ENCODE measurements at places on chromosomes 6 and 20. TPM values are rescaled to one million over a fixed set of nuclear protein-coding genes. Genes with fewer than 3 reads are reported as not detected.
A peak's percentile ranks its signal among the peaks of the same experiment; 100 is the strongest.

Gene IP6K3
- total RNA-seq: not detected

Gene SESN1
- 43.1 TPM for total RNA-seq

DNA sequence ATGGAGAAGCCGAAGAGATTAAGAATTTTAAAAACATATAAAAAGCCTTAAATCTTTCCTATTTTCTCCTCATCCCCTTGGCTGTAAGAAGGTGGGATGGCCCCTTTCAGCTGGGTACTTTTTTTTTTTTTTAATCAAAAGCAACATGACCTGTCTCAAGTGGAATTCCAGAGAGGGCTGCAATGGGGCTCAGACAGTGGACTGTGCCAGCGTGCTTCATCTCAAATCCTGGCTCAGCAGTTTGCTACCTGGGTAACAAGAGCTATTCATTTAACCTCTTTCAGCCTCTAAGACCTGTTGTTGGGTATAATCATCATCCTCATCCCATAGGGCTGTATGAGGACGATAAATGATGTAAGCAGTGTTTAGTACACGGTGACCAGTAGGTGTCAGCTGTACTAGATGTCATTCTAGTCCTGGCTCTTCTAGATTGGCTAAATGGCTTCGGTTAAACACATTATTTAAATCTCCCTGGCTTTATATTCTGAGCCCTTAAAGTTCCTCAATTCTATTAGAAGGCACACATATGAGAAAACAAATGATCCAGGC lies 6.9 kb upstream of the PPP1R3G start:
- DNase-seq: no peak

- DNase-seq: no peak
Measured at GRCh38 chr6:82364087-82365015, 734 bp downstream of the TPBG start.

GRCh38 chr6:135586388-135586787 lies 88.8 kb upstream of the AHI1 start:
- DNase-seq: no peak

DNA sequence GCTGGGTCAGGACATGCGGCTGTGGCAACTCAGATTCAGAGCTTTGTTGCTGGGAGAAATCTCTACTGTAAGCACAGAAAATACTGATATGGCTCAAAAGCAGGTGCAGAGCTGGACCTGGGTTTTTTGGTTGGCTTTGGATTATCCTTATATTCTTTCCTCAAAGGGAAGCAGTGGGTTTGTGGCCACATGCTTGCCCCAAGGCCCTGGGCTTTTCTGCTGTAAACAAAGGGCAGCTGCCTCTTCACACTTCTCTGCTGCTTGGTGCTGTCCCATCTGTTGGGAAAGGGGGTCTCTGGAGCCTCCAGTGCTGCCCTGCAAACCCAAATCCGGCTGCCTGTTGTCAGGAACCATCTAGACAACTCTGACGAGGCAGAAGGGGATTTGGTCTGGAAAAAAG lies 52.4 kb downstream of the ANKRD6 start:
- no peak for DNase-seq

- DNase-seq: peak; percentile 57
Measured at GRCh38 chr6:28880894-28881780, 42.6 kb downstream of the TRIM27 start.

DNA sequence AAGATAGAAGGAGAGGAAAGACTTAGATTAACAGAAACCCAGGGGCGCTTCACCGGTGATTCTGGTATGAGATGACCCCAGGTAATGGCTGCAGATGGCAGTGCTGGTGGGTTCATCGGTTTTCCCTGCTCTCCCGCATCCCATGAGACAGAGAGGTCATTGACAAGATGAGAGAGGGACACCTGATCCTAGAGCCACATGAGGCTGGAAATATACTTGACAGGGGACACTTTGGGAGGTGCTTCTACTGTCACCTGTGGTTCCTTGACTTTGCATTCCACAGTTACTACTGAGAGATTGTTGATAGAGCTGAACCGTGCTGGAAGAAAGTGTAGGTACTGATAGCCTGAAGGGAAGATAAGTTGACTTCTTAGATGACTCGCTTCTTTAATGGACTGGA lies 74.3 kb downstream of the SYNDIG1 start:
- no peak for DNase-seq

- DNase-seq: no peak
Measured at GRCh38 chr6:121365536-121366521, 31.5 kb upstream of the TBC1D32 start.

DNA sequence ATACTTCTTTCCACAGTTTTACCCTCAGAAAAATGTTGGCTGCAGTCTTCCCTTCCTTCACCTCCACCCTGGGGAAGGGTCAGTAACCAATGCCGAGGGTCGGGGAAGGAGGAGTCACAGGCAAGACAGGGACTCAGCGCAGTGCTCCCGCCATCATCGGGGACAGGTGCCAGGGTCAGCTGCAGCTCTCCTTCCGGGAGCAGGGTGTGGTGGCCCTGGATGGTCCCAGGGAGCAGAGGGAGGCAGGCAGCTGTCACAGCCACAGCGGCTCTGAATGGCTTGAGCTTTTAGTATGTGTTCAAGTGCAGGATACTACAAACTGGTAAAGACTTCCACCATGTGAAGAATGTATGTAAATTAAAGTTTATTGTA lies 26.0 kb upstream of the PI16 start:
- no peak for DNase-seq

DNA sequence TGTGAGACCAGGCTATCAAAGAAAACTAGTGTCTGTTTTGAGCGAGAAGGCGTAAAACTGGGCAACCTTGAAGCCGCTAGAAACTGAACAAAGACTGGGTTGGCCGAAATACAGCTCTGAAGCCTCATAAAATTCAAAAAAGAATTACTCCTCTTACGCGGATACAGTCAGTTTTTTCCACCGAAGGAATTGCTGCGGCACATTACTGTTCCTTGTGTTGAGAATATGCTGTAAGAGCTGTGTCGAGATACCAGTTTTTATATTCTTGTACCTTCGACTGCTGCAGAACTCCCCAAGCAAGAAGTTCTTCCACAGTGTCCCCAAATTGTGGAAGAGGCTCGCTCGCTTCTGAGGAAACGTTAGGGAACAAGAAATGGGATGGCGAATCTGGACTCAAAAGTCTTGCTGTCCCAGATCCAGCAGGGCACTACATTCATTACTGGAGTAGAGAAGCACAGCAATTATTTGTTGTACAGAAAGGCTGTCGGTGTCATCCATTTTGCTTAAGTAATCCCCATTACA lies 523 bp upstream of the COX7A2 start:
- DNase-seq: peak; percentile 2

Gene ISM1
- total RNA-seq: 2.8 TPM

DNA sequence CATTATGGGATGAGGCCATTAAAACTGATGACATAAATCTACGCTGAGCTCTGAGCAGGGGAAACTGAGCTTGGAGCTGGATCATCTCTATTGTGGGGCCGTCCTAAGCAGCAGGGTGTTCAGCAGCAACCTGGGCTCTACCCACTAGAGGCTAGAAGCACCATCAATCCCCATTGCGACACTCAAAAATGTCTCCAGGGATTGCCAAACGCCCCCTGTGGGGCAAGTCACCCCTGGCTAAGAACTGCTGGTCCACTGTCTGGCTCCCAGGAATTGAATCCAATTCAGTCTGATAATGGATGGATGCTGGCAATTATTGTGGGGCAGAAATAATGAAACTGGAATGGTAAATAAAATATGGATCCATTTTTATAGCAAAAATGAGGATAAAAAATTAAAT lies 38.2 kb downstream of the PMEPA1 start:
- no peak for DNase-seq

Gene FAM83B
- total RNA-seq: not detected

GRCh38 chr6:148890652-148891404 lies 144.0 kb downstream of the UST start:
- no peak for DNase-seq

Gene SERINC3
- 82.7 TPM for total RNA-seq

DNA sequence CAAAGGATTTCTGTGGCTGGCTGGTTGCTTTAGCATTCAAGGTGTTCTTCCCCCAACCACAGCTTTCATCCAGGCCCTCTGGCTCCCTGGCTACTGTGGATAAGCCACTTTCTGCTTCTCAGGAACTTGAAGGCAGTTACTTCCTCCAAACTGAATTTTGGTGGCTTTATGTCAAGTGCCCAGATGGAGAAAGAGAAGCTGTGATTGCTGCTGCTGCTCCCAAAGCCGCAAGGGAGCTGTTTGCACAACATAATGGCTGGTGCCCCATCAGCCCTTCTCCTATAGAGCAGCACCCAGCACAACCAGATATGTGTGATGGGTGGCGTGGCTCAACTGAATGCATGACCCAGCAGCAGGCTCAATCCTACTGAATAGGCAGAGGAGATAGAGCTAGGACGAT lies 465.2 kb downstream of the MAFB start:
- no peak for DNase-seq

DNA sequence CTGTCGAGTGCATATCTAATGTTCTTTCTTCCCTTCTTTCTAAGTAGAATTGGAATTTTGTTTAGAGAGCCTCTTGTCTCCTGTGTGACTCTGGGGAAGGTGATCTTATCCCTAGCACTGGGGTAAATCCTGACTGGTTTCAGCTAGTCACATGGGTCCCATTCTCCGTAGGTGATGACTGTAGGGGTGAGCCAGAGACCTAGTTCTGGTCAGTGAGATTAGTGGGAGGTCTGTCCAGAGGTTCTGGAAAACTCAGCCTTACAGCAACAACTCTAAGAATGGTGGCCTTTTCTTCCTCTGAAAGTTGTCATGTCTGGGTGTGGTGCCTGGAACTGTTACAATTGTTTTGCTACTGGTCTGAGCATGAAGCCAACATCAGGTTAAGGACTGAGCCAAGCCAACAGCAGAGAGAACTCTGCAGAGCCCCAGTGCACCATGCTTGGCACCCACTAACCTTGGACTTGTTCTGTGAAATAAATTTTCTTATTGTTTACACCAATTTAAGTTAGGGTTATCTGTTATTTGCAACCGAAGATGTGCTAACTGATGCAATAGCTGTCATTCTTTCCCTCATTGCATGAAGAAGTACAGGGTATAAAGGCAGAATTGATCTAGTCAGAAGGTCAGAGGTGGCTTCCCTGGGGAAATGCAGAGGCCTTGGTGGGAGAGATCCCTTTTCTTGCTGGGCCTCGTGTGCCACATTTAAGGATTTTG lies 56.8 kb upstream of the TULP4 start:
- no peak for DNase-seq

GRCh38 chr6:71345476-71346333 lies 57.1 kb downstream of the OGFRL1 start:
- DNase-seq: no peak

- no peak for DNase-seq
Measured at GRCh38 chr6:99014061-99014460, 66.3 kb upstream of the FBXL4 start.

Gene CRISP3
- total RNA-seq: not detected

Gene MUC21
- total RNA-seq: not detected

- no peak for DNase-seq
Measured at GRCh38 chr6:111541026-111541681, 58.1 kb upstream of the REV3L start.

- DNase-seq: no peak
Measured at GRCh38 chr20:47036091-47036870, 141.6 kb downstream of the EYA2 start.

DNA sequence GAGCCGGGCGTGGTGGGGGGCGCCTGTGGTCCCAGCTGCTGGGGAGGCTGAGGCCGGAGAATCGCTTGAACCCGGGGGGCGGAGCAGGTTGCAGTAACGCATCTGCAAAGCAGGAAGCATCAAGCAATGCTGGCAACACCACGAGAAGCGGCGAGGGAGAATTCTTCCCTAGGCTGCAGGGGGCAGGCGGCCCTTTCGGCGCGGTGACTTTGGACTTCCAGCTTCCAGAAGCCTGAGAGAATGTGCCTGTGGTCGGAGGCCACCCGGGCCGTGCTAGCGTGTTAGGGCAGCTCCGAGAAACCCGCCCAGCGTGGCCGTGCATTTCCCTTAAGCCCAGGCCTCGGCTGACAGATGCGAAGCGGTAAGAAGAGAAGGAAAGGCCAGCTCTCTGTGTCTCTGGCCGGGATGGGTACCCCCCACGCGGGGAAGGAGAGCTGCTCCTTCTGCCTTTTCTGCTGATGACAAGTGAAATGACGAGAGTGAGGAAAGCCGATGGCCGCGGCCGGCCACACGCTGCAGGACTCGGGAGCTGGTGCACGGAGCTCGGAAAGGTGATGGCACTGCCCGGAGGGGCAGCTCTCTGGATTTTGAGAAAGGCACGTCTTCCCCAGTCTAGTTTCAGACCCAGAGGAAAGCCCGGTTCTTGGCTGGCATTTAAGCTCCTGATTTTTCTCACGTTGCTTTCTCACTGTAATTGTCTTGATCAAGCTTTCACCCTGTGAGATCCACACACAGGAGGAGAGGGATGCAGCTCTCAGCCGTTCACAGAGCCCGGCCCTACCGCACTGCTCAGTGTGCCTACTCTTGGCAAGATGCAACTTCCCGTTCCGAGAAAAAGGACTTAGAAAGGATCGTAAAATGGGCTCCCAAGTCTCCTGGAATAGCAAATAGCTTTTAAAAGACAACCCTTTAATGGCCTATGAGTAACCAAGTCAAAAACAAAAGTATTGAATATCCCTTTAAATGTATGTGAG lies 68.3 kb upstream of the EXOC2 start:
- DNase-seq: no peak

DNA sequence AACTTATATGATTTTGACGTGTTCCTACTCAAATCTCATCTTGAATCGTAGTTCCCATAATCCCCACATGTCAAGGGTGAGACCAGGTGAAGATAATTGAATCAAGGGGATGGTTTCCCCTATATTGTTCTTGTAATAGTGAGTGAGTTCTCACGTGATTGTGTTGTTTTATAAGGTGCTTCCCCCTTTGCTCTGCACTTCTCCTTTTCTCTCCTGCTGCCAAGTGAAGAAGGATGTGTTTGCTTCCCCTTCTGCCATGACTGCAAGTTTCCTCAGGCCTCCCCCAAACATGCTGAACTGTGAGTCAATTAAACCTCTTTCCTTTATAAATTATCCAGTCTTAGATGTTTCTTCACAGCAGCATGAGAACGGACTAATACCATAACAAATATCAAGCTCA lies 83.2 kb downstream of the MANEA start:
- no peak for DNase-seq
